ENCODE measurements at places on chromosomes 7 and 10.

DNA sequence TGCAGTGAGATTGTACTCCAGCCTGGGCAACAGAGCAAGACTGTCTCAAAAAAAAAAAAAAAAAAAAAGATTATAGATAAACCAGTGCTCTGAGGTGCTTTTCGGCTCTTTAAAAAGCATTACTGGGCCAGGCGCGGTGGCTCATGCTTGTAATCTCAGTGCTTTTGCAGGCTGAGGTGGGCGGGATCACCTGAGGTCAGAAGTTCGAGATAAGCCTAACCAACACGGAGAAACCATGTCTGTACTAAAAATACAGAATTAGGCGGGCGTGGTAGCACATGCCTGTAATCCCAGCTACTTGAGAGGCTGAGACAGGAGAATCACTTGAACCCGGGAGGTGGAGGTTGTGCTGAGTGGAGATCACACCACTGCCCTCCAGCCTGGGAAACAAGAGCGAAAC, 6.6 kb upstream of the HNRNPF start:
- no peak for DNase-seq

DNA sequence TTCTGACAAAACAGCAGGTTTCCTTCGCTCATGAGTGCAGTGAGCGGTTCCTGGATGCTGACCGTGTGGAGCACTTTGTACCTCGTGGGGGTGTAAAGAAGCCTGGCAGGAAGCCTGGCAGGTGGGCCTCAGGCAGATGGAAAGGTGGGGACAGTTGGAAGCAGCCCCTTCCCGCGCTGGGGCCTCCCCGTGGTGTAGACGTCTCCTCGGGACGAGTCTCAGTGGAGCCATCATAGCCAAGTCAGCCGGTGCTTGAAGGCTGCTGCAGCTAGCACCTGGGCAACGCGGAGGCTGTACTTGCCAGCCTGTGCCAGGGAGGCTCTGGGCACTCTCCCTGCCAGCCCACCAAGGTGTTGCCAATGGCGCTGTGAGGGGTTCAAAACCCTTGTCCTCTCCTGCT, 154.5 kb downstream of the WDR37 start:
- no peak for DNase-seq

GRCh38 chr7:81198766-81199165, 279.9 kb upstream of the SEMA3C start:
- no peak for DNase-seq

DNA sequence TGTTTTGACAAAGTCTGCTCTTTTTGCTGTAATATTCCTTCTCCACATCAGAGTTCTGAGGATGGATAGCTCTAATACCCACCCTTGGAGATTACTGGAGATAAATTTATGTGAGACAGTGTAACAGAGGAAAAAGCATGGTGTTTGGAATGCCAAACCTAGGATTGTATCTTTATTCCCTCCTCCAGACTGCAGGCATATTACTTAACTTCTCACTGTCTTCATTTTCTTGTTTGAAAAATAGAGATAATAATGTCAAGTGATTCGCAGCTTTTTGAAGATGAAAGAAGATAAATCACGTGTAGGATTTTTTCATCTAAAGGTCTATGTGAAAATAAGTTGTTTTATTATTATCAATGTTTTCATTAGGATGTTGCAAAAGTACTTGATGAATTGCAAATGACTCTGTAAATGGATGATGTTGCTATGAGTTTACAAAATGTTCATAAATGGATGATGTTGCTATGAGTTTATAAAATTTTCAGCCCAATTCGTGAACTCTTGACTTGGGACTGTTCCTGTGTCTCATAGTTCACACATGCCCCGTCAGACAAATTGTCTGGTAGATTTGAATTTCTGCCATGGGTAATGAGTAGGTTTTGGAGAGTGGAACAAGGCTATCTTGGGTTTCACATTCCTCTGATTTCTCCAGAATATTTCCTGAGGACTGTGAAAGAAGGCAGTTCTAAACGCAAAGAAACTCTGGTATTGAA, 113.1 kb upstream of the IGFBP3 start:
- DNase-seq: no peak

- DNase-seq: no peak
Measured at GRCh38 chr10:30460121-30460520, 26.1 kb downstream of the MAP3K8 start.

DNA sequence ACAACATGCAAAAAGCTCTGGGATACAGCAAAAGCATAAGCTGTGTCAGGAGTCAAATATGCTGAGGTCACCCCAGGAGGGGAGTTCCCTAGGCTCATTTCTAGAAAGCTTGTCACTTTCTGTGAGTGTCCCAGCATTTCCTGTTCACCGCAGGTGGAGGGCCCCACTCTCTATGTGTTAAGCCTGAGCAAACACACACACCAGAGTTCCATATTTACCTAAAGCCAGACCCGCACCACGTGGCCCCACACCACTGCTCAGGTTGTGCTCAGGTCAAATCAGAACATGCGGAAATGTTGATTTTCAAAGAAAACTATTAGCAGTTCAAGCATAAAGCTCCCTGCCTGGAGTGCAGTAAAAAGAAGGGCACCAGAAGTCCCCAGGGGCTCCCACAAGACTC, 259.6 kb upstream of the PPP2R2D start:
- DNase-seq: no peak

DNA sequence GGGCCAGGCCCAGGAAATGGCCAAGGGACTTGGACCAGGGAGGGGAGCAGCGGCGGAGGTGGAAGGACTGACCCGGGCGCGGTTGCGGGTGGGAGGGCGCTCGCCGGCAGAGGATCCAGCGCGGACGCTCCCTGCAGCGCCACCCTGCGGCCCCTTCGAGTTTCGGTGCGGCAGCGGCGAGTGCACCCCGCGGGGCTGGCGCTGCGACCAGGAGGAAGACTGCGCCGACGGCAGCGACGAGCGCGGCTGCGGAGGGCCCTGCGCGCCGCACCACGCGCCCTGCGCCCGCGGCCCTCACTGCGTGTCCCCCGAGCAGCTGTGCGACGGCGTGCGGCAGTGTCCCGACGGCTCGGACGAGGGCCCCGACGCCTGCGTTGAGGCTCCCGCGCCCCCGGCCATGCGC, 16.8 kb upstream of the ZNF467 start:
- DNase-seq: no peak

DNA sequence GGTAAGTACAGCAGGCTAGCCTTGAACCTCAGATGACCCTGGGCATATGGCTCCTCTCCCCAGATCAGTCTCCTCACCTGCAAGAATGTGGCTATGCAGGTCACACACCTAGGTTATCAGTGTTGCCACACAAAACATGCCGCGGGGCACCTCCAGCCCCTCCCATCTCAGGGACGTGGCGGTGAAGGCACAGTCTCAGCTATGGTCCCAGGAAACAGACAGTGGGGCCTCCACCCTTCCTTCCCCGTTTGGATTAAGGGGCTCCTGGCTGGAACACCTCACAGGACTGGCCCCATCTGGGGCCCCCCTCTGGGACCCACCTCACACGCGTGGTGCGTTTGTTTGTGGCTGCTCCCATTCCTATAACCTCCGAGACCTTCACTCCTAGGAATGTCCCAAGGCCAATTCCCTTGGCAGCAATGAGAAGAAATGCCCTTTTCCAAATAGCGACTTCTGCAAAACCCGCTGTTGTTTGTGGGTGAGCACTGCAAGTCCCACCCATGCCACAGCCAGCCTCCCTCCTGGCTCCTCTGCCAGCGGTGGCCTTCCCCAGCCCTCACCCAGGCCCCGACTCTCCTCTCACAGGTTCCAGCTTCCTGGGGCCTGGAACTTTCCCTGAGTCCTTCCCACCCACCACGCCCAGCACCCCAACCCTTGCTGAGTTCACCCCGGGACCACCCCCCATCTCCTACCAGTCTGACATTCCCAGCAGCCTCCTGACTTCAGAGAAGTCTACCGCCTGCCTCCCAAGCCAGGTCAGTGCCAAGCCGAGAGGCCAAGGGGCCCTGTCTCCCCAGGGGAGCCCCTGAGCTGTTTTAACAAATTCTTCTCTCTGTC, 17.1 kb downstream of the ZMIZ2 start:
- no peak for DNase-seq

GRCh38 chr10:124385627-124386185, 33.0 kb downstream of the OAT start:
- DNase-seq: no peak

- DNase-seq: no peak
Measured at GRCh38 chr10:128230401-128230800, 104.2 kb upstream of the MKI67 start.

DNA sequence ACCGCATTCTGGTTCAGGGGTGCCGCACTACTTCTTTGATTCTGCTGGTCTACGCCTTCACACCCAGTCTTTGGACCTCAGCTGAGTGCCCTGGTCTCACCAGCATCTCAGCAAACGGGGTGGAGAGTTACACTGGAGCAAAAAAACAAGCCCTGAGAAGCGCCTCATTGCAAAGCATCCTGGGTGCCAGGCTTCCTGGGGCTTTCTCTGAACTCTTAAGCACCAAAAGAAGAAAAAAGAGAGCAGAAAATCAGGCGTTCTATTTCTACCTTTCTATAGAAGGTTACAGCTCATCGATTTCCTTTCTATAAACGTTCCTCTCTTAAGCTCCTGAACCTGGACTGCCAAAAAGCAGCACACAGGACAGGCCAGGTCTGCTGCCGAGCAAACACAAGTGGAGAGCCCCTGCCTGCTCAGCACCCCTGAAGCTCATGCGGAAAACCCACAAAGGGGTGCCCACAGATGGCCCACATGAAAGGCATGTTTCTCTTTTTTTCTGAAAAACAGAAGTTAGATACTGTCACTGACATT, 217.9 kb downstream of the SFMBT2 start:
- DNase-seq: no peak

GRCh38 chr10:63819753-63820329, 298.6 kb downstream of the REEP3 start:
- DNase-seq: no peak

- DNase-seq: no peak
Measured at GRCh38 chr7:41428381-41428780, 274.5 kb downstream of the INHBA start.

GRCh38 chr7:150716368-150716767, at the start of gene GIMAP1:
TSS of gene GIMAP1 (plus strand) at chr7:150716613. CDS start at chr7:150719048, 2,435 bp downstream.
- DNase-seq: no peak
